ENCODE measurements at places on chromosomes 4 and X.

DNA sequence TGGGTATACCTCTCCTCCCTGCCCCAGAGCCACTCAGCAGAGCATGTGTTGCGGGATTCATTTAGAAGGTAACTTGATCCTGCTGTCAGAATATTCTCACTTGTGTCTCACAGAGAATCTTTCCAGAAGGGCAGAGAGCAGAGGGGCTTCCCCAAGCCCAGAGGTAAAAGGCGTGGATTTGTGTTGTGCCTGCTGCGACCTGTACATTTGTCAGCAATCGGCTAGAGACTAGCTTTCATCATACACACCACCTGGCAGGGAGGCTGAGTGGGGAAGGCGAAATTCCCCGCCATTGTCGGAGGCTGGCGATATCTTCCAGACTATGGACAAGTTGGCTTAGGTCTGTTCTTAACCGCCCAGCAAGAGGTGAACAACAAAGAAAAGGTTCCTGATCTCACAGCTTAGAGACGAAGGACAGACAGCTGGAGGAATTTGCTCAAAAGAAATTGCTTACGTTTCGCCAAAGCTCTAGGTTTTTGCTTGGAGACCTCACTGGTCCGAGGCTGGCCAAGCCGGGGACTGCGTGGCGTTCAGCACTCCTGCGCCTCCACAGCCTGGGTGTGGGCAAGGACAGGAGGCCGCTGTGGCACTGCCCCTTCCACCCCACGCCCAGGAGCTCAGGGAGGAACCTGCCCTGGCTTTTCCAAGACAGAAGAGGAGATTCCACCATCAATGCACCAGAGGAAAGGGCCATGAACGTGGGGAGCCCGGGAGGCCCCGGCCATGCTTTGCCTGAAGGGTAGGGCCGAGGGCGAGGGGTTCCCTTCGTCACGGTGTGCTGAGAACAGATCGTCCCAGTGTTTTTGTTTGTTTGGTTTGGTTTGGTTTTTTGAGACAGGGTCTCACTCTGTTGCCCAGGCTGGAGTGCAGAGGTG, 69.4 kb downstream of the DCTD start:
- no peaks in the 10 kb centered on the region for H3K36me3 ChIP-seq
- H3K27ac ChIP-seq: no peak overlapping the region
- no peak overlapping the region for H3K4me3 ChIP-seq
- H3K27me3 ChIP-seq: no peaks in the 10 kb centered on the region

- no peaks in the 10 kb centered on the region for H3K36me3 ChIP-seq
- no peaks in the 10 kb centered on the region for H3K4me1 ChIP-seq
- no peak for DNase-seq
- H3K27ac ChIP-seq: no peak overlapping the region
- H3K4me3 ChIP-seq: no peak overlapping the region
Observed at GRCh38 chr4:87919941-87920340, 55.6 kb upstream of the SPP1 start.

GRCh38 chr4:70703619-70704214, 15.4 kb downstream of the UTP3 start:
- H3K4me3 ChIP-seq: peak overlapping the region; percentile 98
- no peaks in the 10 kb centered on the region for H3K36me3 ChIP-seq
- no peak for DNase-seq

DNA sequence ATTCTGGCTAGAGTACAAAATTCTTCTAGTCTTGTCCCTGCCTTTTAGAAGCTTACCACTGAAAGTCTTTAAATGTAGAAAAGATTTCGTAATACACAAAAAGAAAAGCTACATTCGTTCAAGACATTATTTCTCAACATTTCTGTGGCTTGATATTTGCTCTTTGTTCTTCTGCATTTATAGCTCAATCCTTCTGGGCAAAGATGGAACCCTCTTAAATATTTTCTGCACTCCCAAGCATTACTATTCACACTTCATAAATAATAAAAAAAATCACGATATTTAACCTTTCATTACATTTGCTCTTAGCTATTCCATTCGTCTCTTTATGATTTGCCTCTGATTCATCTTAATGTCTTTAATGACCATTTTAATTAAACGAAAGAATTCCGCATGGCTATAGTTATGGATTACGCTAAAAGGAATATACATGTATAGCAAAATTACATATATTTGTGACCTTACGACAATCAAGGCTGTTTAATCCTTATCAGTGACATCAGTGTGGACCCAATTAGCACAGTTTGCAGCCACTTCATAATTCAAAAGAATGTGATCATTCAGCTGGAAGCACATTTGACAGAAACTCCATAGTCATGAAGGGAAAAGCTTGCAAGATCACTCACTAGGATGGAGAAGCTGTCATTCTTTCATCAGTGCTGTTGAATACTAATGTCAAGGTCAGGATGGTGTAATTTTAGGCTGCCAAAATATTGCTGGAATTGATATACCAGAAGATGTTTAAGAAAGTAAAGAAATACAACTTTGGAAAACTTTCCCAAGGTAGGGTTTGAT, 1075.0 kb upstream of the TENM3 start:
- no peaks in the 10 kb centered on the region for H3K4me1 ChIP-seq
- no peaks in the 10 kb centered on the region for H3K27me3 ChIP-seq
- H3K36me3 ChIP-seq: no peaks in the 10 kb centered on the region
- no peak for DNase-seq

Measured in ascending aorta (tissue), 2 donors.